ENCODE measurements at places on chromosomes 2 and 18.

GRCh38 chr18:69217196-69218000 is 183.3 kb upstream of the DOK6 start:
- no peak for DNase-seq

GRCh38 chr18:57640236-57640635 is 18.6 kb upstream of the NARS1 start:
- no peak for DNase-seq

GRCh38 chr18:74203811-74204210 is 55.5 kb downstream of the TIMM21 start:
- DNase-seq, result no peak

DNA sequence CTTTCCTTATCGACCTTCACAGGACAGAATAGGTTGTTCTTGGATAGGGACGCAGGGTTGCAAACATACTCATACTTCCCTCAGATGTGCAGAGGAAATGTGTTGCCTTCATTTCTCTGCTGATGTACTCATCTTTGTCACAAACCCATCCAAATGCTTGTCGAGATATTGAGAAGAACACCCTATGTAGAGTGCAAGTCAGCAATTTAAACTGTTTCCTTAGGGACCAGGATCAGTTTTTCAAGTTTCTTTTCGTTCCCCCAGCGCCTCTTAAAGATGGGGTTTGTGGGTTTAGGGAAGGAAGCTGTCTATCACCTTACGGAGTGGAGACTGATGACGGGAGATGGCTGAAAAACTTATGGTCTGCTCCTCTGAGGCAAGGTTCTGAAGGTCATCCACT is 474.2 kb downstream of the EPHA4 start:
- no peak for DNase-seq

Data from fibroblast of skin of abdomen (primary cell).